Germinal center (tissue), 1 donor: ENCODE measurements at places on chromosomes 5 and 9.

DNA sequence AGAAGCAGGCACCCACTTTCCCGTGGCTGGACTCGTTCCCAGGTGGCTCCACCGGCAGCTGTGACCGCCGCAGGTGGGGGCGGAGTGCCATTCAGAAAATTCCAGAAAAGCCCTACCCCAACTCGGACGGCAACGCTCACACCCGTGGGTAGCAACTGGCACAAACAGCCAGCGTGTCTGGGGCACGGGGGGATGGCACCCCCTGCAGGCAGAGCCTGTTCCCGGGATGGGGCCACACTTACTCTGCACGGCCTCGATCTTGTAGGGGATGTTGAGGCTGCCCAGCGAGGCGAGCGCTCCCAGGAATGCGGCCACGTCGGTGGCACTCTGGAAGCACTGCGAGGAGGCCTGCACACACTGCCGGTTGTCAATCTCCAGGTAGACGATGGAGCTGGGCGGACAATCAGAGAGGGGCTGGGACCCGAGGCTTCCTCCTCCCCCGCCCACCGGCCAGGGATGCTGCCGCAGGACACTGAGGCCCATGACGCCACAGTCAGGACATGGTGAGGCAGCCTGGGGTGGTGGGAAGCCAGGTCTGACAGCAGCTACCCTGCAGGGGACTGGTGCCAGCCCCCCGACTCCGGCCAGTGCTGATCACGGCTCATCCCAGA lies 20.2 kb upstream of the SEC16A start:
- DNase-seq, result no peak

GRCh38 chr5:73648515-73648914 lies 22.5 kb downstream of the ARHGEF28 start:
- DNase-seq, result no peak

DNA sequence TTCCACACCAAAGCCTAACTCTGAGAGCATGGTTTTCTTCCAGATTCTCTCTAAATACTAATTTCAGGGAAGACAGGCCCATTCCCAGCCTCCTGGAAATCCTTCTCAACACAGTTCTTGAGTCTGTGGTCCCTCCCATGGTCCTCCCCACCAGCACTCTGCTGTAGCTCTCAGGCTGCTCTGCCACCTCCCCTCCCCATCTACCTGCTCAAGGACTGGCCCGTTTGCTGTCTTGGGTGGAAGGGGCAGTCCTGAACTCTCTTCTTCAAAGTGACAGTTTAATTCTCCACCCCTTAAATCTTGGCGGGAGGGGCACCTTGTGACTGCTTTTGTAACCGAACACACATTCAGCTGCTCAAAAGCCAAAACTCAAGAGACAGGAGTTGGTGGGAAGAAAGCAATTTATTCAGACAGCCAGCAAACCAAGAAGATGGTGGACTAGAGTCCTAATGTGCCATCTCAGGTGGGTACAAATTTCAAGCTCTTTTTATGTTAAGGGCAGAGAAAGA lies 7.6 kb upstream of the LCN15 start:
- no peak for DNase-seq

DNA sequence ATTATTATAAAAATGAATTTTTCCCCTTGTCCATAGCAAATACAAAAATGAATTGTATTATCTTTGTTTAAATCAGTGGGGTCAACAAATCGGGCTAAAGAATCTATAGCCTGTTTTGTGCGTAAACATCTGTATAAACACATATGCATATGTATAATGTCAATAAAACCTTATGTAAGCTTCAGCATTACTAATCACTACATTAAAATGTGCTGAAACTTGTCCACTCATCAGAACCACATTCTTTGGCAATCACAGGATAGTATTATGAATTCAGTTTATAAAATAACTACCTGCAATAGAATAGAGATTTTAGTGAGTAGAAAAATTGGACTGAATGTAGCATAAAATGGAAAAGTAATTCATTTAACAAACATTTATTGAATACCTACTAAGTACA lies 30.6 kb downstream of the RGMB start:
- no peak for DNase-seq

DNA sequence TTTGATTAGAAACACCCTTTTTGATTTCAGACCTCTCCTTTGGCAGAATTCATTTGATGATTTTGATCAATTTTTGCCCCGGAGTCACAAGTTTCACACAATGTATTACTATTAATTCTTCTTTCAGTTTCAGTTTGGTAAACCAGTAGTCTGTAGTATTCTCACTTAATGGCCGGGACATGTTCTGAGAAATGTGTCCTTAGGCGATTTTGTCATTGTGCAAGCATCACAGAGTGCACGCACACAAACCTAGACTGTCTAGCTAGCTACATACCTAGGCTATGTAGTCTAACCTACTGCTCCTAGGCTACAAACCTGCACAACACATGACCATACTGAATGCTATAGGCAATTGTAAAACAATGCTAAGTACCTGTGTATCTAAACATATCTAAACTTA lies 662.5 kb downstream of the IRX1 start:
- no peak for DNase-seq
